Activated T-helper 1 cell treated with anti-CD3 and anti-CD28 coated beads, Interleukin-2, amount 50 U/mL, for 16 hours (primary cell): ENCODE measurements at places on chromosomes 3 and 15.

DNA sequence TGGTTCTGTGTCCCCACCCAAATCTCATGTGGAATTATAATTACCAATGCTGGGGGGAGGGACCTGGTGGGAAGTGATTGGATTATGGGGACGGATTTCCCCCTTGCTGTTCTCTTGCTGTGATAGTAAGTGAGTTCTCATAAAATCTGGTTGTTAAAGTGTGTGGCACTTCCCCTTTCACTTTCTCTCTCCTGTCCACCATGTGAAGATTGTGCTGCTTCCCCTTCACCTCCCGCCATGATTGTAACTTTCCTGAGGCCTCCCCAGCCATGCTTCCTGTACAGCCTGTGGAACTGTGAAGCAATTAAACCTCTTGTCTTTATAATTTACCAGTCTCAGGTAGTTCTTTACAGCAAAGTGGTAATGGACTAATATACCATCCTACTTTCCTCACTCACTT, 289.6 kb downstream of the EFHB start:
- no peak for DNase-seq

DNA sequence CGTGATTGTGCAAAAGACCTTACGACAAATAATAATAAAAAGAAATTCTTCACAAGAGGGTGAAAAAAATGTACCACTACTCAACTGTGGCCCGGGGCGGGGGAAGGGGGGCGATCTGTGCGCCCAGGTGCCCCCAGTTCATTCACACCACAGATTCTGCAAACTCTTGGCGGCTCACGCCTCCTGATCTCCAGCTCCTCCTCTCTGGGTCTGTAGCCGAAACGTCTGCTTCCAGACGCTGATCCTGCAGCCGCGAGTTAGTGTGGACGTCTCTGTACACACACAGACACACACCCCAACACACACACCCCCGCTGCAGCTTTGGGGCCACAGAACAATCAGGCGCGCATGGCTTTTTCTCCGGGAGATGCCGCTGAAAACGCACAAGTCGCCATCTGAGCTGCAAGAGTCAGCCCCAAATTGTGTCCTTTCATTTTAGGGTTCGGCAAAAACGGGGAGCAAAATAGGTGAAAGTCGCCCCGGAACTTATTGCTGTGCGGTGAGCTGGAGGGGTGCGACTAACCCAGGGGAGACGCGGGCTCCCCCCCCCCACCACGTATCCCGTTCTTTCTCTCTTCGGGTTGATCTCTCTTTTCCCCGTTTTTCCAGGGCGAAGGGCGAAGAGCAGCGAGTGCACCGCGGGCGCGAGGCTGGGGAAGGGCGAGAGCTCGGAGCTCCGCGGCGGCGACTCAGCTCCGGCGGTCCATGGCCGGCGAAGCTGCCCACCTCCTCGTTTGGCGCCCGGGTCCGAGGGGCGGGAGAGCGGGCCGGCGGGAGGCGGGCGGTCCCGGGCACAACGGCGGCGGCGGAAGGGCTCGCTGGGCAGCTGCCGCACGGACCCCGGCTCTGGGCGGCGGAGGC, 505 bp upstream of the WNT5A start:
- no peak for DNase-seq

DNA sequence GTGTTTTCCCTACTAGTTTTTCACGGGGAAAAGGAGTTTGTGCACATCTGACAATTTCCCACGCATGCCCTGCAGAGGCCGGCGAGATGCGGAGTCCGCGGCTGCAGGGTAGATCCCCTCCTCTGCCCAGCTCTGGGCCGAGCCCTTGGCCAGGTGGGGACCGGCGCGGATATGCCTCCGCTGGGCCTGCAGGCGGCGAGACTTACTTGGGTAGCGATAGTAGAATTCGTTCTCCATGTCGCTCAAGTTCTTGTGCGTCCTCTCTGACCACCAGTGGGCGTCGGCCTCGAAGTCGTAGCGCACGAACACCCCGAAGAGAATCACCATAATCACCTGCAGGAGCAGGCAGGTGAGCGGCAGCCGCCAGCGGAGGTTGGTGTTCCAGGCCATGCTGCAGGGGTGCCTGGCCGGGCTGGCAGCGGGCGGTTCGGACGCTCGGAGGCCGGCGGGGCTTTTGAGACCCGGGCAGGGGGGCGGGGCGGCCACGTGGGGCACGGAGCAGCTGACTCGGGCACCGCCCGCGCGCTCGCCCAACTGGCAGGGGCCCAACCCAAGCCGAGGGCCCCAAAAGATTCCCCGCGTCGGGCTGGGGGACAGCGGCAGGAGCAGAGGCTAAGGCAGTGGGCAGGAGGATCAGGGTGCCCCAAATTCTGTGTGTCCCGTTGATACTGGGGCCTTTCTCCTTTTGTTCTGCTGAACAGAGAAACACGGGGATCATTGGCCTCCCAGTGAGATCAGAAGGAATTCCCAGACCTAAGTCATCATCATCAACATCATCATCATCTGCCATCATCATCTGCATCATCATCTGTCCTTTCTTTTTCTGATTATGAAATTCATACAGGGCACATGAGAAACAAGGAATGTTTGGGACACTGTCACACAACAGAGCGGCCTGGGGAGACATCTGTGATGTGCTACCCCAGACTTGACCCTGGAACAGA, at the start of gene RHCG:
RHCG (minus strand) TSS at position 429 of the 944 bp plus-strand sequence; CDS start at position 390, 39 bp downstream.
- DNase-seq, result no peak

GRCh38 chr3:105353485-105354161, 13.1 kb upstream of the ALCAM start:
- DNase-seq, result no peak

- DNase-seq, result no peak
Measured at GRCh38 chr3:17153209-17153608, 268.5 kb downstream of the PLCL2 start.

DNA sequence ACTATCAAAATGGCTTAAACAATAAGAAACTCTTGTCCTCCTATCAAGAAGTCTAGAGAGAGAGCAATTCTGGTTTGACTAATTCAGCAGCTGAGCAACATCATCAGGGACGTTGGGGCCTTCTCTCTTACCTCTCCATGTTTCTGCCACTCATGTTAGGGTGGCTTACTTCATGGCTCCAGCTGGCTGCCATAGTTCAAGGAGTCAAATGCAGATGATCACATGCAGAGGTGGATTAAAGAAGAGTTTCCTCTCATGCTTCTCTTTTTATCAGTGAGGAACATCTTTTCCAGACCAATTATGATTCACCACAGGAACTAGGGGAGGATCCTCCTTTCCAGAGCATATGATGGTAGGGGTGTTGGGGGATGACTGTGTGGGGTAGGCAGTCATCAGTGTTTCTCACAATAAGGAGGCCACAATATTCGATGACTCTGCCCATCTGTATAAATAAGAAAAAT, 45.5 kb downstream of the NEK11 start:
- DNase-seq, result no peak
